Caki2 (cell line): ENCODE measurements at places on chromosomes 13 and 19. TPM values are rescaled to one million over a fixed set of nuclear protein-coding genes. Genes with fewer than 3 reads are reported as not detected.

The SYNE4 gene
- 1.4 TPM in 1 of 2 replicates, not detected in the other for total RNA-seq

DNA sequence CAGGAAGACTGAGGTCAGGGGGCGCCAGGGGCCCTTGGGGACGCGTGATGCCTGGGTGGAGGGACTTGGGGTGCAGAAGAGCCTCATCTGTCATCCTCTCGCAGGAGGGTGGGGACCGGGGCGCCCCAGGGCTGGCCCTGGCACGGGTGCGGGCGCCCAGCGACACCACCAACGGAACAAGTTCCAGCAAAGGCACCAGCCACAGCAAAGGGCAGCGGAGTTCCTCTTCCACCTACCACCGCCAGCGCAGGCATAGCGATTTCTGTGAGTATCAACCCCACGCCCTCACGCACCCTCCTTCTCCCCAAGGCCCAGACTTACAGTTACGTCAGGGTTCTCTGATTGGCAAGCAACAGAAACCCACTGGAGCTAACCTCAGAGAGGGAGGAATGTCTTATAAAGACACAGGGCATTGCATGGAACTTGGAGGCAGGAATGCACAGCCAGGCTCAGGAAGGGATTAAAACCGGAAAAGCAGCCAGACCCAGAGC lies 29.4 kb downstream of the MARK4 start:
- DNase-seq: no peak

- DNase-seq: no peak
Measured at GRCh38 chr13:74087357-74087756, 46.8 kb downstream of the KLF12 start.

The GPATCH1 gene
- total RNA-seq: 4.5 and 5.4 TPM in 2 replicates

- DNase-seq: no peak
Measured at GRCh38 chr19:41792513-41793413, 3.6 kb upstream of the CEACAM3 start.

The MRPL54 gene
- 15.6 and 26.7 TPM in 2 replicates for total RNA-seq

- DNase-seq: no peak
Measured at GRCh38 chr13:33935969-33936368, 118.0 kb downstream of the RFC3 start.

DNA sequence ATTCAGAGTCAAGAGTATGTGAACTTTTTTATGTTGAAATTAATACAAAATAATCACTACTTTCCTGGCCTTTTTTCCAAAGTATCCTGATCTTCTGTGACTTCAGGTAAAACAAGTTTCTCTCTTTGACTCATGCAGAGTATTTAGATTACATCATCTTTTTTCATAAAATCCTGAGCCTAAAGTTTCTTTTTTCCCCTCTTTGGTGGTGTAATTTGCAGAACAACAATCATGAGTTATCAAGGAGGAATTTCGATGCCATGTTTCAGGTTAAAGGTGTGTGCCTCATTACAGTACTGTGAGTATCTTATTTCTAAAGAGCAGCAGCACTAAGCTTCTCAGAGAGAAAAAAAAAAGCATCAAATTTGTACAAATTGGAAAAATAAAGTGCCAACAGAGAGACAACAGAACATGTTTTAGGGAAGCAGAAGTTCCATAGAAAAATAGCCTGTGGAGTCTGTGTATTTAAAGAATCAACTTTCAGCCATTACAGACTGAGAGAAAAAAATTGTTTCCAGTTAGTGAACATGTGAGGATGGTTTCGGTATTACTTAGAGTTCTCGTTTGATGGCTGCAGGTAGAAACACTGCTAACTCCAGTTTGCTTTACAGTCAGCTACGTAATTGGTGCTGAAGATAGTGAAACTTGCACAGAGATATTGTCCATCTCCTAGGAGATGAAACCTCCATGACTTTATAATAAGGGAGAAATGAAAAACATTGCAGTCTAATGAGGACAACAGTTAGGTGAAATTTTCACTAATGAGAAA lies 78.1 kb upstream of the PCDH9 start:
- DNase-seq: no peak

DNA sequence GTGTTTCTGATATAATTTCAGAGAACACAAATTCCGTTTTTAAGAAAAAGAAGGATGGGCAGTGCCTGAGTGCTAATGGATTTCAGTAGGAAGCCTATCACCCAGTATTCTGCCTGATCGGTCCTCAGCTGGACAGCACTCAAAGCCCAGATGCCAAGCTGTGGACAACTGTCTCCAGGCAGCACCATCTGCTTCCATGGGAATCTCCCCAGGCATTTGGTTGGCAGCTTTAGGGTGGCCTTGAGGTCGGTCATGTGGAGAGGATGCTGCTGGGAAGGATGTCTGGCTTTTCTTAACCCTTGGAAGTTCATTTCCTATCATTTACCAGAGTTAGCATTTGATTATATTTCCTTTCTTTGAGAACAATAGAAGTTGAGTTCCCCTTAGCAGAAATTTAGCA lies 311.7 kb downstream of the TBC1D4 start:
- no peak for DNase-seq

GRCh38 chr13:40466272-40466671 lies 200.2 kb downstream of the FOXO1 start:
- DNase-seq: no peak
